H1 (cell line): ENCODE measurements at places on chromosomes 12 and 14. TPM values are rescaled to one million over a fixed set of nuclear protein-coding genes. Genes with fewer than 3 reads are reported as not detected.

- H3K4me1 ChIP-seq: no peaks in the 10 kb centered on the region
- H3K27me3 ChIP-seq: no peaks in the 10 kb centered on the region
- H3K36me3 ChIP-seq: no peaks in the 10 kb centered on the region
- no peak overlapping the region for H3K4me3 ChIP-seq
- no peak for DNase-seq
Measured at GRCh38 chr12:111773801-111774551, 7.2 kb downstream of the ALDH2 start.

GRCh38 chr12:94571556-94571955, 78.8 kb downstream of the TMCC3 start:
- H3K27me3 ChIP-seq: no peaks in the 10 kb centered on the region
- no peak for DNase-seq
- H3K4me3 ChIP-seq: no peak overlapping the region

- H3K4me3 ChIP-seq: no peak overlapping the region
- no peaks in the 10 kb centered on the region for H3K36me3 ChIP-seq
- no peak overlapping the region for H3K27ac ChIP-seq
- no peaks in the 10 kb centered on the region for H3K27me3 ChIP-seq
Measured at GRCh38 chr14:80628547-80628946, 313.0 kb downstream of the CEP128 start.

DNA sequence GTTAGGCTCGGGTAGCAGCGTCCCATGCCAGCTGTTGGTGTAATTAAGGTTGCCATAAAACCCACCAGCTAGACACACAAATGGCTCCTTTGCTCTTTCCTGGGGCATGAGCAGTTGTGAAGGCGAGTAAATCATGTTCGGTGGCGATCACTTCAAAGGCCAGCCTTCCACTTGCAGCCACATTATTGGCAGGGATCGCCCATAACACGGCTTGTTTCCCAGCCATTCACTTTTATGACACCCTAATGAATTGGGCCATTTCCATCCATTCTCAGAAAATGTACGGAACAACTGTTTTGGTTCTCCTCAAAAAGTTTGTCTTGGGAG, 63.4 kb downstream of the BEGAIN start:
- DNase-seq: no peak
- no peaks in the 10 kb centered on the region for H3K27me3 ChIP-seq
- H3K36me3 ChIP-seq: no peaks in the 10 kb centered on the region
- H3K4me3 ChIP-seq: no peak overlapping the region

GRCh38 chr12:112349431-112349830, 32.8 kb downstream of the HECTD4 start:
- H3K27me3 ChIP-seq: no peaks in the 10 kb centered on the region
- no peaks in the 10 kb centered on the region for H3K36me3 ChIP-seq
- H3K4me3 ChIP-seq: no peak overlapping the region
- H3K4me1 ChIP-seq: peaks cover 3% of the 10 kb centered on the region; the same call in 1 of the 2 replicates
- DNase-seq: no peak

DNA sequence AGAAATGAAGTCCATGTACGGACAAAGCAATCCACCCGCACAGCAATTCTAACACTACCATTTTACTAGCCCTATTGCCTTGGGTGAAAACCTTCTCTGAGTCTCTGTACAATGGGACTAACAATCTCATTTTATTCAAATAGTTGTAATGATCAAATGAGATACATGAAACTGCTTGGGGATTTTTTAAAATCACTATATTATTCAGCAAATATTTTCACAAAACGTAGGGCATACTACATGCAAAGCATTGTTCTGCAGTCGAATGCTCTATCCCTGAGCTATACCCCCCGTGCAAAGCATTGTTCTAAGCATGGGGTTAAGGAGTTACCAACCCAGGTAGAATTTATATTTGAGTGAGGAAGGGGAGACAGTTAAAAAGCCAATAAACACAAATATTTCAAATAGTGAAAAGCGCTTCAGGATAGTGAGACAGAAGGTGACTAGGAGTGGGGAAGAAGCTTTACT, 554 bp upstream of the ATF7 start:
- H3K4me3 ChIP-seq: peak overlapping the region; percentile 78
- DNase-seq: no peak
- H3K27ac ChIP-seq: peak overlapping the region; percentile 23; the same call in 1 of the 2 replicates
- no peaks in the 10 kb centered on the region for H3K27me3 ChIP-seq
- peaks cover 7% of the 10 kb centered on the region; the same call in 1 of the 2 replicates for H3K4me1 ChIP-seq

- H3K36me3 ChIP-seq: no peaks in the 10 kb centered on the region
- no peaks in the 10 kb centered on the region for H3K27me3 ChIP-seq
- H3K4me1 ChIP-seq: no peaks in the 10 kb centered on the region
- H3K4me3 ChIP-seq: no peak overlapping the region
Measured at GRCh38 chr12:87827638-87828264, 201.4 kb downstream of the C12orf50 start.

GRCh38 chr14:75306927-75307699, 28.5 kb downstream of the FOS start:
- DNase-seq: no peak
- H3K27me3 ChIP-seq: no peaks in the 10 kb centered on the region
- H3K27ac ChIP-seq: no peak overlapping the region

- no peak for DNase-seq
- no peaks in the 10 kb centered on the region for H3K36me3 ChIP-seq
- H3K27me3 ChIP-seq: no peaks in the 10 kb centered on the region
- H3K4me3 ChIP-seq: no peak overlapping the region
- no peak overlapping the region for H3K27ac ChIP-seq
Measured at GRCh38 chr14:96108061-96108795, 69.1 kb downstream of the C14orf132 start.

Gene ASCL1
- total RNA-seq: not detected in 2 replicates

Gene CLEC6A
- not detected in 2 replicates for total RNA-seq
